ENCODE measurements at places on chromosomes 2 and 18. TPM values are rescaled to one million over a fixed set of nuclear protein-coding genes. Genes with fewer than 3 reads are reported as not detected.

GRCh38 chr2:11344956-11345677, 681 bp upstream of the ROCK2 start:
- DNase-seq, result peak; percentile 41

The CDKL4 gene
- total RNA-seq, result 0.59 TPM

The IL1R2 gene
- 0.13 TPM for total RNA-seq

DNA sequence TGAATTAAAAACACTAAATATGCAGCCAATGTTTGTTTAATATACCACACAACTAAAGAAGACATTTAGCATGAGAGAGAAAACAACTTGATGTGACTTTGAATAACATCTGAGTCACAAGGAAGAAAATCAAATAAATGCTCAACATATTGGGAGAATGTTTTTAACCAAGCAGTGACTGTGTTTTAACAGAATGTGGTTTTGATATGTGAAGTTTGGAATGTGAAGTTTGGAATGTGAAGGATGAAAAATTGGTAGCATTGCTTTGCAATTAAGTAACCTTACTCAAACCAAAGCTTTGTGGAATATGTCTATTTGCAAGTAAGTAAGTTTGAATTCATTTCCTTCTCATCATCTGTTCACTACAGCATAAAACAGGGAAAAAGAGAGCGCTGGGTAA, 128.2 kb upstream of the DNAJC10 start:
- DNase-seq, result no peak

- DNase-seq, result no peak
These were observed 39.5 kb upstream of the FAM110C start for GRCh38 chr2:85761-86160.

The HDHD2 gene
- 17.7 TPM for total RNA-seq

DNA sequence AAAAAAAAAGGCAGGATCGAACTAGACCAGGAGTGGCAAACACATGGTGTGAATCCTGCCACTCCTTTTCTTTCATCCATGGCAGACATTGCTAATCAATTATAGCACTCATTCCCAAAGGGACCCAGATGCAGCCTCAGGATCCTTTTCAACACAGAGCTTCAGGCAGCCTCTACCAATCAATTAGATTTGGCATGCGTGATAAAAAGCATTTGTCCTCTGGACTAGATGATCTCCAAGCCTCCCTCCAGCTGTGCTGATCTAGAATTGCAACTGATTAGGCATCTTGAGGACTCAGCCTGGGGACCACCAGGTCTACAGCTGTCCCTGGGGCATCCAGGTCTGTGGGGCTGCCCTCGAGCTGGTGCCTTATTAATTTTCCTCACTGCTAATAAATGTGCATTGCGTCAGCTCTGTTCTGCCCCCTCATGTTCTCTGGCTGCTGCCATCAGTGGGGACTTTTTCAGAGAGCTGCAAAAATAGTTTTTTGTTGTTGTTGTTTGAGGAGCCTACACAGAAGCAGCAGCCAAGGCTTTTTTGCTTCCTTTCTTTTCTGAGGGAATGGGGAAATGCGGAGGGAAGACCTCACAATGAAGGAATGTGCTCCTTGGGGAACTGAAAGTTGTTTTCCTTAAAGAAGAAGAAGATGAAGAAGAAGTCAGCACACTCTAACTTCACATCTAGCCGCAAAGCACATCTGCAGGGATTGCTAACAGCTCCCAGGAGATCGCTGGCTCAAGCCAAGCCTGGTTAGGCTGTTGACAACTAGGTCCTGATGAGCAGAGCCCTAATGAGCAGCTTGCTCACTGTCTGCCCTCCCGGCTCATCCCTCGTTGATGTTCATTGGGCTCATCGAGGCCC, 8.8 kb upstream of the ATOH8 start:
- no peak for DNase-seq

- DNase-seq, result peak; percentile 95
These were observed 50.2 kb upstream of the DTNA start for GRCh38 chr18:34659579-34660517.

GRCh38 chr2:74226648-74227213, 28.3 kb downstream of the MTHFD2 start:
- no peak for DNase-seq

- no peak for DNase-seq
These were observed 56.2 kb downstream of the UXS1 start for GRCh38 chr2:106137731-106138521.

GRCh38 chr2:240447934-240448333, 12.5 kb downstream of the GPC1 start:
- no peak for DNase-seq

The SERPINB10 gene
- not detected for total RNA-seq

- no peak for DNase-seq
These were observed 25.8 kb upstream of the KCNG3 start for GRCh38 chr2:42519624-42520023.

The ERMN gene
- total RNA-seq, result not detected

GRCh38 chr2:136378712-136379595, 261.0 kb upstream of the CXCR4 start:
- DNase-seq, result peak; percentile 17

DNA sequence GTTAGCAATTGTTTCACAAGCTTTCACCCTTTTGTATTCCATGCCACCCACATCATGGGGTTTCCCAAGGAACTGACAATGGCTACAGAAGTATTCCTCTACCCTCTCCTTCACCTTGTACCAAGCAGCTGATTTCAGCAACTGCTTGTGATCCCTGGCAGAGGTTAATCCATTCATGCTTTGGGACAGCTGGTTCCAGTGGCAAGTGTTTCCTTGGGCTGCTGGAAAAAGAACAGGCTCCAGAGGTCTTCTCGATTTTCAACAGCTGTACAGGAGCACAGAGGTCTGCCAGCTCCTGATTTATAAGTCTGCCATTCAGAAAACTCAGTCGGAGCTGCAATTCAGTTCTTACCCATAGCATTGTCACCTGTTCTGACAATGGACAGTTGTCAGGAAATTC, 239.2 kb upstream of the CWC22 start:
- DNase-seq, result no peak

The IL1RL1 gene
- total RNA-seq, result 144 TPM

DNA sequence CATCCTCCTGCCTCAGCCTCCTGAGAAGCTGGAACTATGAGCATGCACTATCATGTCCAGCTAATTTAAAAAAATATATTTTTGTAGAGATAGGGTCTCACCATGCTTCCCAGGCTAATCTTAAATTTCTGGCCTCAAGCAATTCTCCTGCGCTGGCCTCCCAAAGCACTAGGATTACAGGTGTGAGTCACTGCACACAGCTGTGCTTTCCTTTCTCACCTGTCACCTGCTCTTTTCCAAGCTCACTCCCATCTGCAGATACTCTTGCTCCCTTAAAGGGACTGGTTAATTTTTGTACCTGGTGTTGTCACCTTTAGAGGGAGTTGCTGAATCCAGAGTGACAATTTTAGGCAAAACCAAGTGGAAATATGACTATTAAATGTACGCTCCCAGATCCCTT, 178.2 kb downstream of the LOXHD1 start:
- DNase-seq, result no peak

DNA sequence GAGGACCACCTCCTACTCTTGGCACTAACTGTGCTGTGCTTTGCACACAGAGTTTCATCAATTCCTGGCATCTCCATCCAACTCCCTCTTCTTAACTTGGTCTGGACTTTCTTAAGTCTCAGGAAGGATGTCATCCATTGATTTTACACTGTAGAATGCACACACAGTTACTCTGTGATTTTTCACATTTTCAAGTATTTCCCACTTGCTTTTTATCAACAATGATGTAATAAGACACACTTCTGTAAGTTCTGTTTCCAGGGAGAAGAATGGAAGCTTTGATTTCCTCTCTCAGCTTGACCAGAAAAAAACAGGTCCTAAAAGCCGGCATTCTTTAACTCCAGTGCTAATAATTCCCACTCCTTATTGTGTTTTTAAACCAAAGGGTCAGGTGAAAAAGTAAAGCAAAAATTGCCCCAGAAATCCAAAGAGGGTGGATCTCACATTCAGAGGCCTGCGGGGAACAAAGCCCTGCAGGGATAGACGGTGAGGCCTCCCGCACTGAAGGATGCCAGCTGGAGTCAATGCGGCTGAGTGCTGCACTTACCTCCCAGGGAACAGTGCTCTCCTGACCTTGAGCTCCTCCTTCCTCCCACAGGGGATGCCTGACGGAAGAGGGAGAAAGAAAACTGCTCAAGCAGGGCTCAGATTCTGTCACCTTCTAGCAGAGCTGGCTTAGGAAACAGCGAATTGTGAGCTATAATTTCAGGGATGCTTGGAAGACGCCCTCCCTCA, 83.1 kb downstream of the PDCL3 start:
- no peak for DNase-seq

The MEP1B gene
- total RNA-seq, result not detected

The SCN7A gene
- total RNA-seq, result not detected

GRCh38 chr2:168913495-168913894, 12.4 kb downstream of the G6PC2 start:
- no peak for DNase-seq

The MRO gene
- not detected for total RNA-seq

The RASGRP3 gene
- 15.7 TPM for total RNA-seq

- DNase-seq, result peak; percentile 19
These were observed 123.0 kb downstream of the ACAA2 start for GRCh38 chr18:49690312-49690711.

The SS18 gene
- 92.8 TPM for total RNA-seq

DNA sequence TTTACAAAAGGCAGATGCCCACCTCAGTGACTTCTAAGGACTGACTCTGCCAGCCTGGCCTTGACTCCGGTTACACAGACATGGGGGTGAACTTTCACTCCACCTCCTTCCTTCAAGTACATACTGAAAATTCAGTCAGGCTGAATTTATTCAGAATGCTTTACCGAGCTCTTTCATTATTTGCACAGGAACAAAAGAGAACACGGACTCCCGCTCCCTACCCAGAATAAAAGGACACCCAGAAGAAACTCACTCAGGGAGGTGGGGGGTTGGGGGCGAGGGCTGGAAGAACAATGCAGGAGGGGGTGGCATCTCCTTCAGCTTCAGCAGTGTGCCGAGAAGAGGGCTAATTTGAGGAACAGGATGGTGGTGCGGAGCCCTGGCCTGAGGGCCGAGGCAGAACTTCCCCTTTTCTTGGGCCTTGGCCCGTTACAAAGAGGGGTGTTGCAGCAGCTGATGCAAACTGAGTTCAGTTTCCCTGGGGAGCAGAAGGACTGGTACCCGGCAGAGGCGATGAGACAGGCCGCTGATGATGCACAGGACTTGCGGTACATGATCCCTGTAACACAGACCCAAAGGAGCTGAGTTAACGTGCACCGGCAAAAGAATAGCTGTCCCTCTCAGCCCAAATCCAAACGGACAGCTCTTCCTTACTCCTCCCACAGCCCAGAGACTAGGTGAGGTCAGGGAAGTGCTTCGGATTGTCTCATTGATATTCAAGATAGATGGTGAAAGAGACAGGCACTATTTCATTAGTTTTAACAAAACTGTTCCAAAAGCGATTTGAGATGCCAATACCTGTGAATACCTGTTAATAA, 24.1 kb downstream of the LYPD1 start:
- DNase-seq, result no peak

DNA sequence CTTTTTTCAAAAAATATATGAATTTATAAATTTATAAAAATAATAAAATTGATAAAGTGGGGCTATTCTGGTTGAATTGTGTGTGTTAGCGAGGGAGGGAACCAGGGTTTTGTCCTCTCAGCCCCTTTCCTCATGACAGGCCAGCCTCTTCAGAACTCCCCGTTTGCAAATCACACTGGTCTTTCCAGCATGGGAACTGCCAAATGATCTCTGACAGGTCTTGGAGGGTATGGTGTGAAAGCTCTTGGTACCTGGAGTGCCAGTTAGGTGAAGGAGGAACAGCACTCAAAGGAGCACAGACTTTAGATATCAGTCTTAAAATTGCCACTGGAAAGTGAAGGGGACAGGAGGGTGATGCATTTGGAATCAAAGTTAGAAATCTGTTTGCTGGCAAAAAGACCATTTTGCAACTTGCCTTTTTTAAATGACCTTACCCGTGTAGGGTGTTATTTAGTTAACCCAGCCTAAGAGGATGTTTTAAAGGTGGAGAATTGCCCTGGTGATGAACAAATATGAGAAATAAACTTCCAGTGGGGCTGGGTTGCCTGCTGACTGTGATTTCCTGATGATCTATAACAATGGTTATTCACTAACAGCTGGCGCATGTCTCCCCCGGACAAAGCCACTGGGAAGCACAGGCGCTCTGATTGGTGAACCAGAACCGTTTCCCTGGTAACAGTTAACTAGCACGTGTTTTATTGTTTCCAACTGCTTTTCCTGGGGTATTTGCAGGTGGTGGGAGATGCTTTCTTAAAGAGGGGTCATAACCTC, 85.3 kb upstream of the EFEMP1 start:
- peak; percentile 99 for DNase-seq

DNA sequence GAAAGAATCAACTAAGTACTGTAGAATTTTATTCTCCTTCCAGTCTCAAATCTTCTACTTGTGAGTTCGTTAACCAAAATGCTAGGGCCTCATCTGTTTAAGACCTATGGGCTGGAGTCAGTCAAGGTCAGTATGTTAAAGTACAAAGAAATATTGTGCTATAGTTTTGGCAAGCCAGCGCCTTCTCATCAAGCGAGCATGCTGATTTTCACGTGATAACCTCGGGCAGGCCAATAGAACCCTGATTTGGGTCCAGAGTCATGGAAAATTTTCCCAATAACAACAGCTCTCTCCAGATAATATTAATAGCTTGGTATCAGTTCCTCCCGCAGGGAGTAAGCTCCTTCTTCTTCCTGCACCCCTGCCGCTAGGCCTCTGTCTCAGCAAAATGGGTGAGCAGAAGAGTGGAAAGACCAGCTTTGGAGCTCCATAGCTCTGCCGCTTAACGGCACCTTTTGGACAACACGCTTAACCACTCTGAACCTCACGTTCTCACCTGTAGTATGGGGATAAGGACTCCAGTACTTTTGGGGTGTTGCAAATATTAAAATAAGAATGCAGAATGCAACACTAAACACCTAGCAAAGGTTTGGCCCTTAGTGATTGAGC, 11.7 kb downstream of the CABLES1 start:
- DNase-seq, result no peak

DNA sequence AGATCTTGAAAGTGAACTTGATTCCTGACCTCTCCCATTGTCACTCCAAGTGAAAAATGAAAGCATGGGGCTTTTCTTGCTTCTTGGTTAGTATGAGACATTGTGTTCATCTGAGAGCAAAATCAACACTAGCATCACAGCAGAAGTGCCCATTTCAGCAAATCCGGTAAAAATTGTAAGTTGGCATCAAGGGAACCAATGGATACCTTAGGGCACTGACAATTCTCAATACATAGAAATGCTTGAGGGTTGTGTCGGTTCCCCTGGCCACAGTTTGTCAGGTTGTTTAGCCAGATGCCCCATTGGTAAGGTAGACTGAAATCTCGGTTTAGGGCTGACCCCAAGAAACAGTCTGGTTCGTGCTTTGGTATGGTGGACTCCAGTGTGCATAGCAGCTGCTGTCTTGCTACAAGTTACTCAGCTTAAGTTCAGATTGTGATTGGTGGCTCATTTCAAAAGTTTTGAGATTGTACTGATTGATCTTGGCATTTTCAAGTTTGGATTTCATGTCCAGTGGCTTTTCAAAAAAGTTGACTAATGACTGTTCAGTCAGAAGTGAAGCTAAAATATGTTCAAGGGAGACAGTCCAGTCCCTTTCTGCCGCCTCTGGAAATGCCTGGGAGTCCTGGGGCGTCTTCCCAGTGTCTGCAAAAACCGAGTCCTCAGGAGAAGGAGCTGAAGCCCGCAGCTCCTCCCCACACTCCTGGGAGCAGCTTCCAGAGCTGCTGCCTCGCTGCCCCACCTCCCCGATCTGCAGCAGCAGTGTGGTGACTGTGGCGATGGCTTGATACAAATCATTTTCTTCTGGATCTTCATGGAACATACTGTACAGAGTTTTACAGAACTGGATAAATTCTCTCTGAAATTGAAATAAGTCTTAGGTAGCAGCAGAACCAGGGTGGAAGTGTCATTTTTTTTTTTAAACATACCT, 5.6 kb downstream of the RPL31 start:
- no peak for DNase-seq

The CHST10 gene
- total RNA-seq, result 15.3 TPM

- DNase-seq, result peak; percentile 41
These were observed 417.9 kb downstream of the HRH4 start for GRCh38 chr18:24878289-24878688.

Data from pulmonary artery endothelial cell (primary cell).